ENCODE measurements at places on chromosomes 12 and 14.
A peak's percentile ranks its signal among the peaks of the same experiment; 100 is the strongest.

DNA sequence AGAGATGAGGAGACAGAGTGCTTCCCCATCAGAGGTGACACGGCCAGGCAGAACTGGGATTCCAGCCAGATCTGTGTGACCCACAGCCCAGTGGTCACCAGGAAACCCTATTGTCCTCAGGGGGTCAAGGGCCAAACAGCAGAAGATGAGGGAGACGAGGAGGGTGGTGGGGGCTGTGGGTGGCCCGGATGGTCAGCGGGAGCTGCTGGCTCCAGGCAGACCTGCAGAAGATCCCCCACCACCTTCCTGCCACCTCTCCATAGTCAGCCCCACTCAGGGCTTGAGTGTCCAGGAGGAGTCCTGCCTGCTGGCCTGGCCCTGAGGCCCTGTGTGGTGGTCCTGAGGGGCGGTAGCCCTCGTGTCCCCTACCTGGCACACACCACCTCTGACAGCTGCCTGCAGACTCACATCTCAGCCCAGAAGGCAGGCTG, 136.8 kb downstream of the CALM1 start:
- DNase-seq: no peak

DNA sequence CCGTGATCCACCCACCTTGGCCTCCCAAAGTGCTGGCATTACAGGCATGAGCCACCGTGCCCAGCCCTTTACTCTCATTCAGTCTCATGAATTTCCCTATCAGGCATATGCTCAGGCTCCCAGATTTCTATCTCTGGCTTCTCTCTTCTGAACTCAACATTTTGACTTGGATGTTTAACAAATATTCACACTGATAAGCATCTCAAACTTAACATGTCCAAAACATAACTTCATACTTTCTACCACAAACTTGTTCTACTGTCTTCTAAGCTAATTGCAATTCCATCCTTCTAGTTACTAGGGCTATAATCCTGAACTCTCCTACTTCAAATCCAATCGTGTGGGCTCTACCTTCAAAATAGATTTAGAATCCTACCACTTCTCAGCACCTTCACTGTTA, 73.9 kb upstream of the PAWR start:
- no peak for DNase-seq

- DNase-seq: no peak
Observed at GRCh38 chr12:55700255-55701018, 7.3 kb downstream of the ITGA7 start.

DNA sequence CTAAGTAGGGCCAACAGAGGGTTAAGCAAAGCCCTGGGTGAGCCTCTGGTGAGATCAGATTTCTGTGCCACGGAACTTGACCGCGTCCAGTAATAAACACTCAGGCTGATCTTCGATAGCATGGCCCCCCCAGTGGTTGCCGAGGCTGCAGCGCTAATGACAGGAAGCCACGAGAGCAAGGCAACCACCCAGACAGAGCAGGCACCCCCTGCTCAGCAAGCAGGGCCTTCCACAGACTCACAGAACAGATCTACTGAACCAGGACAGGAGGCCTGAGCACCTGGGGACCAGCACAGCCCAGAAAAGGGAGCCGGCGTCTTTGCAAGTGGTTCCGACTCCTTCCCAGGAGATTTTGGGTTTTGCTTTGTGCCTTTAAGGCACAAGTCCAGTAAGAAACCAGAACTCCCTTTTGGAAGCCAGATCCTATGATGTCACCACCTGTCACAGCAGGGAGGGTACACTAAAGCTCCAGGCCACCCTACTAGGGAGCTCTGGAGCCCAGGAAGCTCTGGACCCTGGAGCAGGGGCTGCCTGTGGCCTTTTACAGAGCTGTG, 42.3 kb downstream of the BCL11B start:
- DNase-seq: no peak

DNA sequence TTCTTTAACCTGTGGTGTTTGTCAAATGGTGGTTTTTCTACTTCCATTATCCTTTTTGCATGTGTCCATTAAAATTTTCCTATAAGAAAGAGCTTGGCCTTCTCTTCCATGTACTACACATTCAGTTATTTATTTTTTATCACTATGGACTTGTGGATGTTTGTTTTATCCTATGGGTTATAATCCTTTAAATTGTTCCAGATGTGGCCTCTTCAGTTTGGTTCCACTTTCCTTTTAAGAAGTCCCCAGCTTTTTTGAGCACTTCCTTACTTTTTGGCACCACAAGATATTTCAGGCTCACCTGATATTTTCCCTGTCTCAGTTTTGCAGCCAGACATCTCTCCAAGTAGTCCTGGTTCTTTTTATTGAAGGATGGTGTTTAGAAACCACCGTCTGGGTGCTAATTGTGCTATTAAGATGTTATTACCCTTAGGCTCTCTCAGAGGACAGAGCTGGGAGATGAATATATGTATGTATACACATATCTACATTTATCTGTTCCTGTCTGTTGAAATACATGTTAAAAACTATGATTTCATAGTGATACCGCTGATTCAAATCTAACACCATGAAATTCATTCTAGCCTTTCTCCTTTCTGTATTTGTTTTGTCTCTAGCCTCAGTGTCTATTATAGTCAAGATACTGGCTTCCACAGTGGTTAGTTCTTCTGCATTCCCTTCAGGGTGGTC, 408.5 kb upstream of the RGS6 start:
- DNase-seq: no peak

- no peak for DNase-seq
Observed at GRCh38 chr14:72945356-72946027, 19.2 kb downstream of the DCAF4 start.

DNA sequence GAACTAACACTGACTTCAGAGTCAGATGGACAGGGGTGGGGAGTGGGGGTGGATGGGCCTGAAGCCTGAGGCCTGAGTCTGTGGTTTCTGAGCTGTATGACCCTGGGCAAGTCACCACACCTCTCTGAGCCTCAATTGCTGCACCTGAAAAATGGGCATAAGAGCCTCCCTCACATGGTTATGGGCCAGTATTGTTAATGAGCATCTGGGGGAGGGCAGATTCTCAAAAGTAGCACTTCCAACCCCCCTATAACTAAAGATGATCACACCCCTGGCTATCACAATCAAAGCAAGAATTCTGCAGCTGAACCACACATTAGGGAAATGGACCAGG, 168.6 kb downstream of the RBM19 start:
- DNase-seq: no peak

- no peak for DNase-seq
Observed at GRCh38 chr12:20268771-20269170, 99.6 kb upstream of the PDE3A start.

GRCh38 chr14:20035938-20036337, at the start of gene OR4K13:
Gene OR4K13, minus strand, starts transcription at chr14:20036038. Its CDS starts 1,280 bp downstream, at chr14:20034758.
- no peak for DNase-seq

- DNase-seq: no peak
Observed at GRCh38 chr12:108949976-108950375, 70.1 kb downstream of the DAO start.

DNA sequence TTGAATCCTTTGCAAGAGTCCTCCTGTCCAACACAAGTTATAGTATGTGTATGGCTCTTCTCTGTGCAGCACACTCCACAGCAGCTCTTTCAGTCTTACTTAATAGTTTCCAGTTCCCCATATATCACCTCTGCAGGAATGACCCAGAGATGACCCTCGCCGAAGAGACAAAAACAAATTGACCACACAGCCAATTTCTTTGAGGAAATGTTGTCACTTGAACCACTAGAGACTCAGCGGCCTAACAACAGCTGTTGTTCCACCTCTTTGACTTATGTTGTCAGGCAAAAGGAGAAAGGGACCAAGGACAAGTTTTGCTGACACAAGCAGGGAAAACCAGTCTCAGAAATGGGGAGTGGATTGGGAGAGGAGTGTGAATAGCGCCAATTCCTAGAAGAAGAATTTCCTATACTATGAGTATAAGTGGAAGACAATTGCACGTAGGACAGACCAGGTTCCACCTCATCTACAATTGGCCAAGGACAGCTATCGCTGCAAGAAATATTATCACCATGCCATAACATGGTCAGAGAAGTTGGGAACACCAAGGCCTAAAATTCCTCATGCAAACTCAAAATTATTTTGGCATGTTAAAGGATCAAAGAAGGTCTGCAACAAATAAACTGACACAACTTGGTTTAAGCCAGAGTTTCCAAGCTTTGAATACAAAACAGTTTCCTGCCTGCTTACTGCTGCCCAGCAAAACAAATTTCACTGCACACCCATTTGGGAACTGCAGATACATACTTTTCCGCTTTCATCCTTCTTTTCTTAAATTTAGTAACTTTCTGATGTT, 41.7 kb upstream of the ITPR2 start:
- DNase-seq: no peak

DNA sequence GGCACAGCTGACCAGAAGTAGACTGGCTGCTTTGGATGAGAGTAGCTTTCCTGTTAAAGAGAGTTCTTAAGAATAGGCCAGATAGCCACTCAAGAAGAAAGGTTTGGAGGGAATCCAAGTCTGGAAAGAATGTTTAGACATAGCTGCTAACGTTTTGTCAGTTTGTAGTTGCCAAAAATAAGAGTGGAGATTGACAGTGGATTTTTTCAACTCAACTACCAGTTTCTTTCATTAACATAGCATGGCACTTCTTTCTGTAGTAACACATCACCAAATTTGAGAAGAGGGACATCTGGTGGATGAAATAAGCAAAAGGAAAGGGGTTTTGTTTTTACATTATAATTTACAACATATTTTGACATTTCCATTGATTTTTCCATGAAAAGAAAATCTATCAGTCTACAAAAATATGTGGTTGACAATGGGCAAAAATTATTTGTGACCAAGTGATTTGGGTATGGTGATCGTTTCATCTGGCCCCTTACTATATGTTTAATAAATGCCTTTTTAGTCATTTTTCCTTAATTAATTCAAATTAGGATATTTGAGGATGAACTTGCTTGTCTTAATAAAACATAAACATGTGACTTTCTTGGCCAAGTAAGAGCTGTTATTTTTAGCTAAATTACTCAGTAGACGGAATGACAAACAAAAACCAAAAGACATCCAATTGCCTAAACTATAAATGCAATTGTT, 71.1 kb downstream of the PTPRR start:
- peak; percentile 9 for DNase-seq

DNA sequence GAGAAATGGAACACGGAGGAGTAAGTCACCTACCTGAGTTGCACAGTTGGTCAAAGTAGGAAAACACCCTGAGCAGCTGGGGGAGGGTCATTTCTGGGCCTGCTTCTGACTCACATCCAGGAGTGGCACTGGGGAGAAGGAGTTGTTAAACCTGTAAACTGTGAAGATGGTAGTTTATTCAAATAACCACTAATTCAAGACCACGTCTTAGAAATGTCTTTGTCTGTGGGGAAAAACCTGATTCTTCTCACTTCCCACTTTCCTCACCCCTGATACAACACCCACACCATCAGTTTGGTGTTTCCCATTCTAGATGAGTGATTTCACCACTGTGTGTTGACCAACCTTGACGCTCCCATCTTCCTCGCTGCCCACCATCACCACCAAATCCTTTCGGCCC, 207.1 kb downstream of the ANO4 start:
- no peak for DNase-seq

GRCh38 chr12:15754233-15754632, 35.0 kb downstream of the EPS8 start:
- DNase-seq: no peak

GRCh38 chr14:52789118-52789517, 2.3 kb downstream of the GNPNAT1 start:
- no peak for DNase-seq

DNA sequence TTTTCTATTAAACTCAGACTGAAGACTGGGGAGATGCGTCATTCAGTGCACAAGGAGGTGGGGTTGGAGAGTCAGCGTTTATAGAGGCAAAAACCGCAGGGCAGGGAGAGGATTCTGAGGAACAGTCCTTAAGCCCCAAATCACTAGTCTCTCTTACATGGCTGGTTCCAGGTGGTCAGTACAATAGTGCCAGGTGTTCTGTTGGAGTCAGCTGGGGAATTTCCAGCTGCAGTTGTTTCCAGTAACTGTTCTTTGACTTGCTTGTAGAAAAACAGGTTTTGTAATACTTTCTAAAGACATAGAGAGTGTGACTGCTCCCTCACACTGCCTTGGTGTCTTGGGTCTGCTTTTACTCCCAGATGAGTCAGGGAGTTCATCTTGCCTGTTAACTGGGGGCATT, 192.2 kb downstream of the TMTC3 start:
- DNase-seq: no peak

DNA sequence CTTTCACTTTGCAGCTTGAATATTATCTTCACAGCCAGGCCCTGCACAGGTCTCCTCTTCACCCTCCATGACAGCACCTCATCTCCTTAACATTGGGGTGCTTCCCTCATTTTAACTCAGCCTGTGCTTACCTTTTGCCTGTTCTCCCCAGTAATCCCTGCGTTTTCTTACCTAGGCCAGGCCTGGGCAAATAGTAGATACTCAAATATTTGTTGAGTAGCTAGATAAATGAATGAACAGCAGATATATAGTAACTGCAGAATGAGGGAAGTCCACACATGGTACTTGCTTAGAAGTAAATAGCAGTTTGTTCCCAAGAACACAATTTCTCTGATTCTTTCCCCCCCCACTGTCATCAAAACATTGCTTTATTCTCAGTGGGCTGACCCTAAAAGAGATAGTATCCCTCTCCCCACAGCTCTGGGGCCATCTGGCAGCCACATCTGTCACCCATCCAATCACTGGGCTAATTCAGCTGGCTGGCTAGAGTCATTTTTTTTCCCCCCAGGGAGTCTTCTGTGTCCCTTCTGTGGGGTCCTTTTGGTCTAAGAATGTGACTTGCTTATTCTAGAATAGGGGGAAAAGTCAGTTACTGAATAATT, 43.2 kb downstream of the APPL2 start:
- no peak for DNase-seq

DNA sequence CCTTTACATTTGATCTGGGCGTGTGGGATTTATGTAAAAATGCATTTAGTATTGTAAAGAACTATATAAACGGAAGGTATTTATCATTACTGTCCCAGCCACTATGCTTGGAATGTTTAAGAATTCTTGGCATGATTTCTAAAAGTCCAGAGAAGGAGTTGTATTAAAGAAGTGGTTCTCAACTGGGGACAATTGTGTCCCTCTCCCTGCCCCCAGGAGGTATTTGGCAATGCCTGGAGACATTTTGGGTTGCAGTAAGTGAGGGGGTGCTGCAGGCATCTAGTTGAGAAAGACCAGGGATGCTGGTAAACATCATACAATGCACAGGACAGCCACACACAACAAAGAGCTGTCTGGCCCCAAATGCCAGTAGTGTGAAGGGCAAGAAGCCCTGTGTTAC, 7.2 kb downstream of the SLC38A1 start:
- DNase-seq: no peak

DNA sequence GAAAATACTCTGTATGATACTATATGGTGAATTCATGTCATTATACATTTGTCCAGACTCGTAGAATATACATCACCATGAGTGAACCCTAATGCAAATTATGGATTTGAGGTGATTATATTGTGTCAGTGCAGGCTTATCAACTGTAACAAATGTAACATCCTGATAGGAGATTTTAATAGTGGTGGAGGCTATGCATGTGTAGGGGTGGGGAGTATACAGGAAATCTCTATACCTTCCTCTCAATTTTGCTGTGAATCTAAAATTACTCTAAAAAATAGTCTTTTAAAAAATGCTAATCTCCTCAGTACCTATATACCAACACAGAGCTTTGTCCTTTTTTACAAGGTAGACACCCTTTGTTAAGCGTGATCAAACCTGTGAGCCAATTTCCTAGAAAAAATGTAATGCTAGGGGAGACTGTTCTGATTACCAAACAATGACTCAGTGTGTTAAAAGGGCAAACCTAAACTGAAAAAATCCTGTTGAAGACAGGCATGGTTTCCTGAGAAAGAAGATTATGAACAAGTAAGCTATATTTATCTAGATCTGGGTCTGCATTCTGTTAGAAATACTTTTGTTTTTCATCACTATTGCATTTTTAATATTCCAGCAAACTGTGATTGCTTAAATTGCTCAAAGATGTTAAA, 170.9 kb downstream of the DUSP6 start:
- no peak for DNase-seq
